ENCODE measurements at places on chromosomes 11 and 22. TPM values are rescaled to one million over a fixed set of nuclear protein-coding genes. Genes with fewer than 3 reads are reported as not detected.

GRCh38 chr11:82003024-82003423, 730.6 kb downstream of the FAM181B start:
- H3K36me3 ChIP-seq: no peaks in the 10 kb centered on the region
- no peaks in the 10 kb centered on the region for H3K27me3 ChIP-seq
- H3K4me3 ChIP-seq: no peak overlapping the region
- no peak for DNase-seq

DNA sequence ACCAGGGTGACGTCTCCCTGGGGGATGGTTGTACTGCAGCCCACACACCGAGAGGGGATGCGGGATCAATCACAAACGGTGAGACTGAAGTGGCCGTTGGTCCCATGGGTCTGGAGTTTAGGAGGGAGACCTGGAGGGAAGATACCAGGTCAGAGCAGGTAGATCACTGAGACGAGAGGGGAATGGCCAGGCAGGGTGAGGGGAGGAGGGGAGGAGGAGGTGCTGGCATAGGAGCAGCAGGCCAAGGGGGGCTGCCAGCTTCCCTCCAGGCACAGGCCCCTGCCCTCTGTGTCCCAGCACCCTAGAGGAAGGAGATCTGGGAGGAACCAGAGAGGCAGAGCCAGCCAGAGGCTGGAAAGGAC, 7.0 kb downstream of the MAPK8IP2 start:
- H3K27ac ChIP-seq: no peak overlapping the region
- no peak for DNase-seq
- H3K4me3 ChIP-seq: no peak overlapping the region
- H3K36me3 ChIP-seq: no peaks in the 10 kb centered on the region

Gene NLRP10
- not detected for total RNA-seq

GRCh38 chr11:925158-925495, 543 bp upstream of the AP2A2 start:
- peak overlapping the region; percentile 86 for H3K27ac ChIP-seq
- H3K4me3 ChIP-seq: peak overlapping the region; percentile 80
- no peaks in the 10 kb centered on the region for H3K27me3 ChIP-seq
- peak; percentile 68 for DNase-seq
- peaks cover 9% of the 10 kb centered on the region for H3K36me3 ChIP-seq

DNA sequence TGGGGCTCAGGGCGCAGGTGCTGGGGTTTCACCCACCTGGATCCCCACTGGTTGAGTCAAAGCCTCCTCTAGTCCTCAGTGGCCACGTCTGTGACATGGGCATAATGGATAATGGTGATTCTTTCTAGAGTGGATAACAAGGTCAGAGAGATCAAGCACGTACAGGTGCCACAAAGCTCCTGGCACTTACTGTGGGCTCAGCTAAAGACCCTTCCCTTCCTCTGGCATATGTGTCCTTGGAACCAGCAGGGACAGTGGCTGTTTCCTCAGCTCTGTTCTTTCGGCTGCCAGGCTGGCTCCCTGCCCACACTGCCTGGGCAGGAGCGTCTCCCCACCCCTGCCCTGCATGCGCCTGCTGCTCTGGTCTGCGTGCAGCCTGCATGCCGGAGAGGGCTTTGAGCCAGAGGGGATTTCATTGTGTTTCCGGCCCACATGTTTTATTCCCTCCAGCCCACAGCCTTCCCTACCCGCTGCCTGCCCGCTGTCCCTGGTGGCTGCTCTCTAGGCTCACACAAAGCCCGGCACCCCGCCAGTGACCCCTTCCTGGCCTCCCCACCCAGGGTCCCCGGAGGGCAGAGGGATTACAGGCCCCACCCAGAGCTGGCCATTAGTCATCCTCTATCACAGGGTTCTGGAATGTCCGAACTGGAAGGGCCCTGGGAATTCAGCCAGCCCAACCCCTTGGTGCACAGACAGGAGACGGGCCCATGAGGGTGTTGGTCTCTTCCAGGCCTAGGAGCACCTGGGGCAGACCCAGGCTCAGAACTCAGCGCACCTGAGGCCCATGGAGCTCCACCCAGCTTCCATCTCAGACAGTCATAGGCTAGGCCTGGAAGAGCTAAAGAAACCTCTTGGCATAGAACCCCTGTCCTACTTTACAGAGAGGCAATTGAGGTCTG, 55.3 kb upstream of the GCAT start:
- H3K27me3 ChIP-seq: no peaks in the 10 kb centered on the region
- H3K4me1 ChIP-seq: peaks cover 51% of the 10 kb centered on the region
- peaks cover 33% of the 10 kb centered on the region for H3K36me3 ChIP-seq
- peak overlapping the region; percentile 78 for H3K27ac ChIP-seq

GRCh38 chr11:70331901-70332300, 61.4 kb downstream of the PPFIA1 start:
- peaks cover 99% of the 10 kb centered on the region for H3K36me3 ChIP-seq
- H3K27ac ChIP-seq: no peak overlapping the region
- no peaks in the 10 kb centered on the region for H3K4me1 ChIP-seq
- no peaks in the 10 kb centered on the region for H3K27me3 ChIP-seq
- H3K4me3 ChIP-seq: no peak overlapping the region

DNA sequence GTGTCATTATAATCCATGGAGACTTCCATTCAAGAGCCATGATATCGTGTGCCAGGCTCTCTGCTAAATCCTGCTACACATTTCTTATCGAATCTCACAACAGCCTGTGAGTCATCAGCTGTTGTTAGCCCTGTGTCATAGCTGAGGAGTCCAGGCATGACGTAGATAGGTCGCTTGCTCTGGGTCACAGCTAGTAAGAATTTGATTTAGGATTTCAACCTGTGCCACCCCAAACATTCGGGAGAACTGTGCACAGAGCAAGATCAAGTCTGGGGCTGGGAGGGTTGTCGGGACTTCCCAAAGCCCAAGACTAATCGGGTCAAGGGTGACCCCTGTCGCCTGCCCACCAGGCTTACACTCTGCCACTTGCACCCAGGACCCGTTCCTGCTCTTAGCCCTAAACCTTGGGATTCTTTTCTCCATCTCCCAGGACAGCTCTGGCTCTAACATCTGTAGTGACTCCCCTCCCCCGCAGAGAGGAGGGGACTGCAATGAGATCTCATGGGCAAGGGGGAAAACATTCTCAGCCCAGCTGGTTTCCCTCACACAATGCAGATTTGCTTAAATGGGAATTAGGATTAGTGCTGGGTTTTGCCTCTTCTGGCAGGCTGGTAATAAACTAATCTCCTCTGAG, 34.3 kb downstream of the TSPAN18 start:
- H3K36me3 ChIP-seq: no peaks in the 10 kb centered on the region
- peak overlapping the region; percentile 27 for H3K27ac ChIP-seq

GRCh38 chr11:72730243-72730642, 22.0 kb downstream of the ARAP1 start:
- peaks cover 2% of the 10 kb centered on the region for H3K4me1 ChIP-seq
- no peaks in the 10 kb centered on the region for H3K36me3 ChIP-seq
- H3K27ac ChIP-seq: no peak overlapping the region
- no peak for DNase-seq

DNA sequence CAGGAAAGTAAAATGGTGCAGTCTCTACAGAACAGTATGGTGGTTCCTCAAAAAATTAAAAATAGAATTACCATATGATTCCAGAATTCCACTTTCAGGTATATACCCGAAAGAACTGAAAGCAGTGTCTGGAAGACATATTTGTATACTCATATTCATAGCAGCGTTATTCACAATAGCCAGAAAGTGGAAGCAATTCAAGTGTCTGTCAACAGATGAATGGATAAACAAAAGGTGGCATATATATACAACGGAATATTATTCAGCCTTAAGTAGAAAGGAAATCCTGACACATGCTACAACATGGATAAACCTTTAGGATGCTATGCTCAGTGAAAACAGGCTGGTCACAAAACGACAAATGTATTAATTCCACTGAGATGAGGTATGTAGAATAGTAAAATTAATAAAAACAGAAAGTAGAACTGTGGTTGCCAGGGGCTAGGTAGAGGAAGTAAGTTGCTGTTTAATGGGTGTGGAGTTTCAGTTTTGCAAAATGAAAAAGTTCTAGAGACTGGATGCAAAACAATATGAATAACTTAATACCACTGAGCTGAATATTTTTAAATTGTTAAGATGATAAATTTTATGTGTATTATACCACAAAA, 14.5 kb downstream of the SAA1 start:
- DNase-seq: no peak
- H3K27ac ChIP-seq: no peak overlapping the region
- no peak overlapping the region for H3K4me3 ChIP-seq
